ENCODE measurements at places on chromosomes 4 and X. TPM values are rescaled to one million over a fixed set of nuclear protein-coding genes. Genes with fewer than 3 reads are reported as not detected.

Gene GAGE12J
- not detected for total RNA-seq

Gene TCP11X2
- not detected for total RNA-seq

Gene NEIL3
- 8.0 TPM for total RNA-seq

Gene CDK16
- total RNA-seq, result 129 TPM

Gene PHEX
- total RNA-seq, result 0.67 TPM

Gene GLRA2
- total RNA-seq, result not detected

Gene RHOH
- not detected for total RNA-seq

Gene ADH1B
- 0.30 TPM for total RNA-seq

Gene ADH1A
- not detected for total RNA-seq

Gene REELD1
- total RNA-seq, result not detected

Gene DOK7
- total RNA-seq, result not detected

Gene ADGRL3
- 1.5 TPM for total RNA-seq

Gene MAGEC1
- not detected for total RNA-seq

Gene FDCSP
- total RNA-seq, result not detected

Gene TBC1D9
- 13.6 TPM for total RNA-seq

Gene MAGEA1
- not detected for total RNA-seq

Gene GLRB
- not detected for total RNA-seq

Gene P2RY4
- total RNA-seq, result 0.18 TPM

Gene NHSL2
- 0.39 TPM for total RNA-seq

Gene CCDC160
- total RNA-seq, result 0.37 TPM

Gene DCAF8L2
- not detected for total RNA-seq

Gene MYOZ2
- total RNA-seq, result 0.18 TPM

Gene IGFBP7
- total RNA-seq, result 40.4 TPM

Gene TLR1
- not detected for total RNA-seq

Gene DUX4
- total RNA-seq, result not detected

Gene MID1IP1
- total RNA-seq, result 35.5 TPM

Gene ATP11C
- total RNA-seq, result 15.3 TPM

Gene DGKK
- 2.5 TPM for total RNA-seq

Gene SHOX
- not detected for total RNA-seq

Gene STX18
- 36.5 TPM for total RNA-seq

Gene NLGN4X
- total RNA-seq, result not detected

Gene TMEM144
- total RNA-seq, result 17.9 TPM

Gene IL21
- not detected for total RNA-seq

Gene HTN3
- total RNA-seq, result not detected

Gene BEND2
- total RNA-seq, result not detected

Gene SPACA5B
- not detected for total RNA-seq

Gene ARMCX4
- total RNA-seq, result 5.0 TPM

Gene CXCL3
- 4.3 TPM for total RNA-seq

Gene ARMCX2
- total RNA-seq, result not detected

Gene GPRASP1
- total RNA-seq, result 2.4 TPM

Gene USP17L19
- not detected for total RNA-seq

Gene ARMCX6
- 25.8 TPM for total RNA-seq

All from Caco-2 (cell line).